ENCODE measurements at places on chromosomes 11 and 22.

DNA sequence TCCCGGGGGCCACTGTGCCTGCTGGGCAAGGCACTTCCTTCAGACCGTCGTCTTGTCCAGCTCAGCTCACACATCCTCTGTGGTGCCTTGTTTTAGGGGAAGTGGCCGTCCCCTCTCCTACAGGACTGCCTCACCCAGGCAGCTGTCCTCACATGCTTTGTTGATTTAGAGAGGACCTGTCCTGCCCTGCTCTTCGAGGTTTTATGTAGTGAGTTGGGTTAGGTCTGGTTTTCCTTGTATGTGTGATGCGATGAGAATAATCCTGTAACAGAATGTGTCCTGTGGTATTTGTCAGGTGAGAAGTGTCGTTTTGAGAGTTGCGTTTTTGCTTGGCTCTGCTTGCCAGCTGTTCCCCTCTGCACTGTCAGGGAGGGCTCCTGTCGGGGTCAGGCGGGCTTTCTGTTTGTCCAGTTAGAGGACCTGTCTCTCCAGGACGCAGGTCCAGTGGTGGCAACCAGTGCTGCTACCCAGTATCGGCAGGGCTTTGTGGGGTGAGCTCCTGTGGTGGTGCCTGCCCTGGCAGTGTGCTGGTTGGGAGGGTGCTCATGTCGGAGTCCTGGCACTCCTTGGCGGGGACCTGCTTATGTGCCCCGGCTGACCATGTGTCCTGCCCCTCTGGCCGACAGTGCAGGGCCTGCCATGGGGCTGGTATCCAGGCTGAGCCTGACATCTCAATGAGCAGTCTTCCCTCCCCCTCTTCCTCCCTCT is 41.3 kb downstream of the MUC6 start:
- no peak for DNase-seq

GRCh38 chr11:9320047-9320446 is 5.7 kb upstream of the TMEM41B start:
- DNase-seq, result no peak

GRCh38 chr11:114187173-114187572 is 109.0 kb upstream of the NNMT start:
- DNase-seq, result no peak

DNA sequence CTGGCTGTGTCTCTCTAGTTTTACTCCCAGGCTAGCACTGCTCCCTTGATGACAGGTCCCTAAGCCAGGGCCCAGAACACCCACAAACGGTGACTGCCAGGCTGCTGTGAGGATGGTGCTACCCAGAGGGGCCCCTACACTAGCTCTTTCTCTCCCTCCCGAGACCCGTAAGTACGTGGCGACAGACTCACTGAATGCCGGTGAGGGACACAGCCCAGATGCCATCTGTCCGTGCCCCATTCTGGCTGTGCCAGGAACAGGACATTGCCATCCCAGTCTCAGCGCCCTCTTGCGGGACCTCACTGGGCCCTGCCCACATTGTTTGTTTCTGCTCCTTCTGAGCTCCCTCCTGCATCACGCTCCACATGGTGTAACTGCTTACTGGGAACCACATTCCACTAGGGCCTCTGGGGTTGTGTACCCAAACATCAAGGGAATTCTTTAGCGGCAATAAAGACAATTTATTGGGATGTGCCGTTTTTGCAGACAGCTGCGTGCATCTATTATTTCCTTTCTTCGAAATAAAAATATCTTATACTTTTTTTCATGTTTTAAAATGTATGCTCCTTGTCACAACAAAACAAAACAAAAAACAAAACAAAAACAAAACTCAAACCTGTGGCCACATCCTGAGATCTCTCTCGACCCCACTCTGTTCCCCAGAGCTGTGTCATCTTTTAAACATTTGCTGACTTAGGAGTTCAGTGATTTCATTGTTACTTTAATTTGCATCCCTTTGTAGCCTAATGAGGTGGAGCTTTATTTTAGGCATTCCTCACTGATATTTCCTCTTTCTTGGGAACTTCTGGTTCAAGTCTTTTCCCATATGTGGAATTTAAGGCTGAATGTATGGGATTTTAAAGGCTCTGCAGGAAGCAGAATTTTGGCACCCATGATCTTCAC is 4.4 kb upstream of the TPCN2 start:
- no peak for DNase-seq

DNA sequence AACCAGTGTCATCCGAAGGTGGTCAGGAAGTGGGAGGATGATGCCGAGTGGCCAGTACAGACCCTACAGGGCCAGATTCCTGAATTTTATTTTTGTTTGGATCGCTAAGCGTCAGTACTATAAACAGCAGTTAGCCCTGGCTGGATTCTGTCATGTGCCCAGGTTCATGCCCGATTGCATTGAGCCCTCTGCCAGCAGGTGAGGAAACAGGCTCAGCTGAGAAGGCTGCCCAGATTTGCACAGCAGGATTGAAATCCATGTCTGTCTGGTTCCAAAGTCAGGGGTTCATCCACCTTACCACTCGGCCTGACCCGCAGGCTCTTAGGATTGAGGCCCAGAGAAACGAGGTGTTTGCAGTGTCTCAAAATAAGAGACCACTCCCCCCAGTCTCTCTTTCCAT is 9.1 kb upstream of the TBC1D22A start:
- no peak for DNase-seq

- no peak for DNase-seq
Observed at GRCh38 chr11:120052196-120052775, 85.6 kb downstream of the TRIM29 start.

DNA sequence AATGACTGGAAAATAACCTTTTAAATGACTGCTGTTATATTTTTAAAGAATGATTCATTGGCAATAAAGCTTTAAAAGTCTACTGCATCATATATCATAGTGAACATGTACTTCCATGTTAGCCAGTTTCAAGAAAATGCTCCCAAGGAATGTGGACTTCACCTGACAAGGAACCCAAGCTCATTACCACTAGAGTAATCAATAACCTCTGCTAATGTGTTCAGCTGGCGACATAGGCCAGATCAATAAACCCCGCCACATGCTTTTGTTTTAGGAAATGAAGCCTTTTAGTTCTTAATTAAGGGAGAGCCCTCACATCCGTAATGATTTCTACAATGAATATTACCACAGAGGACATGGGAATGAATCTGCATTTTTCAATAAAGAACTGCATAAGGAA is 1219.9 kb upstream of the CNTN5 start:
- DNase-seq, result no peak

- DNase-seq, result no peak
Observed at GRCh38 chr11:126658306-126659056, 303.0 kb downstream of the ST3GAL4 start.

DNA sequence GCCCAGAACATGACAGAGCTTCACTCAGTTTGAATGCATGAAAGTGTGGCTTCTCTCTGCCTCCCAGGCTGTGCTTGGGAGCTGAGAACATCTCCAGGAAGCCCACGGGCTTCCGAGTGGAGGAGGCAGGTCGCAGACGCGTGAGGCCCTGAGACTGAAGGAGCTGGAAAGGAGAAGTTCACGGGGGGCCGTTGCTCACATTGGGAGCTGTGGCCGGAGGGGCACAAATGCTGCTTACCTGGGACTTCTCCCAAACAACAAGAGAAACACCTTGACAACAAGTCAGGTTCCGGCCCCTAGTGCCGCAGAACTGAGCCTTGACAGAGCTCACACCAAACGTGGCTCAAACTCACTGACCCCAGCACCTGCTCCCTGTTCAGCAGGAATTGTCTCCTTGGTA is 207.0 kb downstream of the BRD1 start:
- DNase-seq, result no peak

GRCh38 chr22:36831206-36831605 is 14.4 kb upstream of the PVALB start:
- no peak for DNase-seq

DNA sequence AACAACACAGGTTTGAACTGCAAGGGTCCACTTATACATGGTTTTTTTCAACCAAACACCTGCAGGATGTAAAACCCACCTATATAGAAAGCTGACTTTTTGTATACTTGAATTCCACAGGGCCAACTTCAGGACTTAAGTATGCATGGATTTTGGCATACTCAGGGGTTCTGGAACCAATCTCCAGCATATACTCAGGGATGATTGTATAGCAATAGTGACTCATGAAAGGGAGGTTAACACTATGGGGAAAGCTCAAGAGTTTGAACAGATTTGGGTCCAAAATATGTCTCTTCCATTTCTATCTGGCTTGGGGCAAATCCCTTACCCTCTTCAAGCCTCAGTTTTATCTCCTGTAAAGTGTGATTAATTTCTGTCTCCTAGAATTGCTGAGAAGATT is 94.9 kb downstream of the MICAL2 start:
- no peak for DNase-seq

Measured in effector CD4-positive, alpha-beta T cell (primary cell).